ENCODE measurements at places on chromosomes 4 and X. TPM values are rescaled to one million over a fixed set of nuclear protein-coding genes. Genes with fewer than 3 reads are reported as not detected.
A peak's percentile ranks its signal among the peaks of the same experiment; 100 is the strongest.

The ACE2 gene
- not detected for total RNA-seq

The IBSP gene
- not detected for total RNA-seq

The GIMD1 gene
- not detected for total RNA-seq

The SCML2 gene
- total RNA-seq = 0.58 TPM

The INTS6L gene
- 2.2 TPM for total RNA-seq

The KDR gene
- total RNA-seq = 496 TPM

DNA sequence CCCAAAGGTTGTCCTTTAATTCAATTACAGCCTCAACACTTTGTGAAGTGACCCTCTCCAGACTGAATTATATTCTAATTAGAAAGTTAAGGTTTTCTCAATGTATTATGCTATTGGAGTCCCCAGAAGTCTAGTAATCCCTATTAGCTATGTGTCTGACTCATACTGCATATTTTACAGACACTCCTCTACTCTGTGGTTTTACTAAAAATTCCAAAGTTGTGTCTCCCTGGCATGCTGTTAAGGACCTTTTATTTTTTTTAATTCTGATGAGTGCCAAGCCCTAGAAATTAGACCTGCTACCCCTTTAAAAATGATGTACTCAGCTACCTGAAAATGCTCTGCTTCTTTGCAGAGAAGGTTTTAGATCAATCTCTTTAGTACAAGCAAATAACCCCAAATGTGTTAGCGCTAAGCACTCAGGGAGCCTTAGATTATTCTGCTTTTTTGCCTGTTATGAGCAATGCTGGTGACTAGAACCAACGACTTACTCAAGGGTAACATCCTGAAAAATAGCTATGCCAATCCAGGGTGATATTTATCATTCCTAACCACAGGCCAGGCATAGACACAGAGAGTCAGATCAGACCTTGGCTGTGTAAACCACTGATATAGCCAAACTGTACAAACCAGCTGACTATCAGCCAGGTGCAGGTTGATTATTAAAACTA is 26.1 kb upstream of the CXCL13 start:
- DNase-seq = no peak

- DNase-seq = no peak
Observed at GRCh38 chr4:8705161-8706145, 112.9 kb downstream of the CPZ start.

GRCh38 chr4:94472056-94472826 is 20.5 kb downstream of the PDLIM5 start:
- DNase-seq = no peak

GRCh38 chr4:147760695-147761094 is 28.8 kb downstream of the ARHGAP10 start:
- DNase-seq = no peak

DNA sequence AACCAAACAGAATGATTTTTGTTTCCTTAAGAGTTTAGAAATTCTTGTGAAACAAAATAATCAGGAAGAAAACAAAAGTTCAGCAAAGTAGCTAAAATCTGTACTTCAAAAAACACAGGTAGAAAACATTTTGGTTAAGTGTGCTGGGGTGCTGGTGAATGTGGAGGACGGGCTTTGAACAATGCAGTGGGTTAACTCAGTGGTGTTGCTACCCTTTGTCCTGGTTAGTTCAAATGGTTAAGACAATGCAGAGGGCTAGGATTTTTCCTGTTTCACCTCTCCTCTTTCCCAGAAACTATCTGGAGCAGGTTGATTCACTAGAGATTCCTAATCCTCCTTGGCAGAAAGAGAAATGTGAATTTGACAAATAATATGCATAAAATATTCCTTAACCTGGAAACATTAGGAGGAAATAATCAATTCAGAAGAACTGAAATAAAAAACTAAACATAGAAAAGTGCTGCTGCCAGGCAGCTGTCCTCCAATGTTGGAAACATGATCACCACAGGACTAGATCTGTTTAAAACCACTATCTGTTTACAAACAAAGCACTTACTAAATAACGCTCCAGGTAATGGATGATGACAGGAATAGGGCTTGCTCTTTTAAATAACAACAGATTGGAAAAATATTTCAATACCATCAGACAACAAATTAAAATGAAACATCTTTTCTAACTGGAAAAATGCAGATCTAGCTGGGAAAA is 148.9 kb downstream of the MAML3 start:
- DNase-seq = no peak

DNA sequence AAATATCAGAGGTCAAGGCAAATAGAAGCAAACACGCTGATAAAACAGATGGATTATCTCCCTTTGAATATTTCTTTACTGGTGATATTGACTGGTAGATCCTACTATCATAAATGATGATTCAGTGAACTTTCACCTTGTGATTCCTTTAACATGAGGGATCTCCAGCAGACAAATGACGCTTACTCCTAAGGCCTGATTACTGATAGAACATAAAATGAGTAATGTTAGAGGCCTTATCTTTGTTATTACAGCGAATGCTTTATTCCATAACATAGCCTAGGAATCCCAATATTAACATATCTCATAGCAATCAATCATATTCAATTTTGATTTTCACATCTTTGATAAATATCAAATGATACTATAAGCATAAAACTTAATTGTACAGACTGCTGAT is 152.3 kb downstream of the SLC10A7 start:
- no peak for DNase-seq

- DNase-seq = no peak
Observed at GRCh38 chr4:124322234-124323065, 390.1 kb downstream of the ANKRD50 start.

DNA sequence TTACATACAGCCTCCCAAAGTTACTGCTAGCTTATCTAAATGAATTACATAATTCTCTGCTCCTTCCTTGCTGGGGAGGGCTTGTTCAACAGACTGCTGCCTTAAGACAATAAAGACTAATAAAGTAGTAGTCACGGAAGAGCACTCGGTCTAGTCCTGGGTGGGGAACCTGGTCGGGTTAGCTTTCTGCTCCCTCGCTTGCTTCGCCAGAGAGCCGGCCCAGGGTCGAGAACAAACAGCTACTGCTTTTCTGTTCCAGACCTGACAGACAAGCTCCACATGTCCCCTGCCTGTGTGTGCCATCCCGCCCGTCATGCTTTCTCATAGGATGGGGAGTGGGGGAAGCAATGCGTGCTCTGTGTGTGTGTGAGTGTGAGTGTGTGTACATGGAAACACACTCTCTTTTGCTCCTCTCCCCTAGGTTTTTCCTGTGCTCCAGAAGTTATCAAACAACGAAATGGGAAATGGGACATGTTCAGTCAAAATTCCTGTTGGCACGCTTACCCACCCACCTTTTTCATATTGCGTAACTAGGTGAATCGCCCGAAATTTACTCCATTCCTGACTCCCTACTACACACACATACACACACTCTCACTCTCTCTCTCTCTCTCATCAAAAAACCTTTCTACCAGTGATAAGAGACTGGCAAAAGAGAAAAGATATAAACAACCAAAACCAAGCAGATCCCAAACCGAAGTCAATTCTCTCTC is 1.3 kb downstream of the NPY1R start:
- DNase-seq = no peak

- no peak for DNase-seq
Observed at GRCh38 chrX:1466971-1467561, 14.4 kb upstream of the ASMTL start.

GRCh38 chr4:85370400-85371032 is 104.4 kb upstream of the ARHGAP24 start:
- peak; percentile 18 for DNase-seq

DNA sequence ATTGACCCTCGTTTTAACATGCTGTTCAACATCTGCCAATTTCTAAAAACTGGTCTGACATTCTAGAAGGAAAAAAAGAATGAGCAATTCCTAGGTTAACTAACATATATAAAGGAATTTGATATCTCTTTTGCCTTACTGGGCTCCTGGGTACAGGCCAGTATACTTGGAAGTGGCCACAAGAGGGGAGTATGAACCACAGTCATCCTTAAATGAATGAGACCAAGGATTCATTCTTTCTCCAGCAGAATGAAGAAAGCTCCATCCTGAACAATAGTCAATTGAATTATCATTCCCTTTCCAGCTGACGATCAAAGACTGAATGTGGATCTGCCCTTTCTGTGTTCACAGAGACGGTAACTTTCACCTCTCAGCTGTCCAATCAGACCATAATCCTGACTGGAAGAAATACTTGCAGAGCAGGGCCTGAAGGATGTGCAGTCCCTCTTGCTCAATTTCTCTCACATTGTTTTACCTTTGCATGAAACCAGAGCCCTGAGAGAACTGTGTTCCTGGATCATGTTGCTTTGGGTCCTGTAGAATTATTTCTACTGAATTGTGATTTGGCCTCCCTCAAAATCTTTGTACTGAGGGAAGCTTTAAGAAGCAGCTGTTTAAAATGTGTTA is 14.8 kb upstream of the SPARCL1 start:
- DNase-seq = no peak

DNA sequence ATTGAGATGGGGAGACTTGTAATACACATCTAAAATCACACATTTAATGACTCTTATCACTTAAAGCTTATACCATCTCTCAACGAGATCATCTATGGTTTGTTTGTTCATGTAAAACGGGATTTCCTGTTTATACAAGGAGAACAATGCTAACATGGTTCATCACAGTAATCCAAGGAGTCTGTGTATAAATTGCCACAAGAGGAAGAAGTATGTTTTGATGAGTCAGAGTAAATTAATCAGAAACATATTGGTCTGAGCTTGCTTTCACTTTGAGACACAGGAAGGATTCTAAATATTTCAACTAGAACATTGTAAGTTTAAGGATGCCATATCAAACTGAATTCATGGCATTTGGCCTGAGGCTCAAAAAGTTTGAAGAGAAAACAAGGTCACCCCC is 594.1 kb downstream of the GLUD2 start:
- no peak for DNase-seq

GRCh38 chr4:18611026-18611425 is 589.5 kb upstream of the LCORL start:
- no peak for DNase-seq

DNA sequence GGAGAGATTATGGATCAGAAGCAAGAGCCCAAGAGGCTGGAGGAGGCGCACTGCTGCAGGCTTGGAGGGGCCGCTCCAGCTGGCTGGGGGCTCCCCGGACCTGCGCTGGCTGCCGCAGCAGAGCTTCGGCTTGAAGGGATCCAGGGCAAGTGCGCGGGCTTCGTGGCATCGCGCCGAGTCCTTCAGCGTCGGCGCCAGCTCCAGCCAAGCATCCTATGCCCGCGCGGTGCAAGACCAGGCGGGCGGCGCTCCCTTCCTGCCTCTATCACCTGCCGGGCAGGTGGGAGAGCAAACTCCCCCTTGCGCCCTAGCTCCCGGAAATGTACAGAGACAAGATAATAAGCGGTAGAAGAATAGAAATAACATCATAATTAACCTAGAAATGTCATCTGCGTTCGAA is 10.5 kb upstream of the UCP1 start:
- no peak for DNase-seq
